CD8-positive, alpha-beta memory T cell (primary cell): ENCODE measurements at places on chromosomes 7 and 10. TPM values are rescaled to one million over a fixed set of nuclear protein-coding genes. Genes with fewer than 3 reads are reported as not detected.
A peak's percentile ranks its signal among the peaks of the same experiment; 100 is the strongest.

GRCh38 chr10:129713659-129714265, 246.7 kb downstream of the MGMT start:
- DNase-seq = no peak

- no peak for DNase-seq
Measured at GRCh38 chr10:102673236-102673818, 29.0 kb downstream of the TRIM8 start.

Gene PDLIM1
- total RNA-seq = 1.4 TPM

Gene GRK5
- 13.6 TPM for total RNA-seq

DNA sequence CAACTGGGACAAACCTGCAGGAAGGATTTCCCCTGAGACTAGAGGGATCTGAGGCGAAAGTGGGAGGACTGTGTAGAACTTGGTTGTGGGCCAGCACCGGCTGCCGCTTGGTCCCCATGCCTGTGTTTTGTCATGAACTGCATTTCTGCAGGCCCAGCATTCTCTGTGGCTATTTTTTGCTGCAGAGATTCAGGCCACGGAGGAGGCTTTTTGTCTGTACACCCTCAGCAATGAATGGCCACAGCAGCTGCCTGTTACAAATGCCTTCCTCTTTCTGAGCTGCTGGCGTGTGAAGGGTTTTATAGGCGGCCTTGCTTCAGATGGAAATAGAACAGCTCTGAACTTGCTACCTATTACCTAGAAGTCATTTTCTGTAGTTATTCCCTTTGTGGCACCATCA, 164.4 kb downstream of the SH2D4B start:
- no peak for DNase-seq

GRCh38 chr7:157753713-157754415, 417.1 kb downstream of the DNAJB6 start:
- DNase-seq = no peak

Gene VGF
- total RNA-seq = 0.16 TPM

GRCh38 chr10:12656518-12657142, 307.3 kb downstream of the CAMK1D start:
- DNase-seq = peak; percentile 44
